Effector CD4-positive, alpha-beta T cell (primary cell): ENCODE measurements at places on chromosomes 12 and 14.

DNA sequence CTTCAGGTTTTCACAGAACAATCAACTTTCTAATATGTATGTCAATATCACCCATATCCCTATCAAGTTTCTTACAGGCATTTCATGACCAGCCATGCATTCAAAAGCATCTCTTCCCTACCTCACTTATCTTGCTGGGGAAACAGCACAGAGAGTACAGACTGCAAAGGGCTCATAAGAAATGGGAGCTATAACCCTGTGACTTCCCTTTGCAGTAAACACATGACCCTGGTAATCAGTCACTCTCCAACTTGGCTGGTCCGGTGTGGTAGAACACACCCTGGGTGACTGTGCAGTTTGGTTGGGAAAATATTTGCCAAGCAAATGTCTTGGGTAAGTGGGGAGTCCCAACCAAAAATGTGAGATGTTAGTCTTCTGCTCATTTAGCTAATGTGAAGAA, 49.4 kb upstream of the TMCC3 start:
- DNase-seq: no peak

- DNase-seq: no peak
Observed at GRCh38 chr12:71840231-71840847, 780 bp downstream of the TBC1D15 start.

DNA sequence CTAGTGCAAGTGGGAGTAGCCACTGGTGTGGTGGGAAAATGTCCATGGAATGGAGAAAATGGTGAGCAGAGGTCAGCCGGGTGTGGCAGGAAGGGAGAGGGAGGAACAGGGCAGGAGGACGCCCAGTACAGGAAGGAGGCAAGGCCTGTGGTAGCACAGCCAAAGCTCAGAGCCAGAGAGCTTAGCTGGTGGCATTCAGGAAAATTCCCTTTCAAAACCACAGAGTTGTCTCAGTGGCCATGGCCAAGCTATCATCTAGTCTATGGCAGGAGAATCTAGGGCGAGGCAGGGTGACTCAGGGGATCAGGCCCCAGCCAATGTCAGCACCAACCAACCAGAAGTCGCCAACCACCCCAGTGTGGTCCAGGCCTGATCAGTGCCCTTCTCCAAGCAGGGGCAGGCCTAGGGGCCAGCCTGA, 67.7 kb upstream of the DDX11 start:
- DNase-seq: no peak

DNA sequence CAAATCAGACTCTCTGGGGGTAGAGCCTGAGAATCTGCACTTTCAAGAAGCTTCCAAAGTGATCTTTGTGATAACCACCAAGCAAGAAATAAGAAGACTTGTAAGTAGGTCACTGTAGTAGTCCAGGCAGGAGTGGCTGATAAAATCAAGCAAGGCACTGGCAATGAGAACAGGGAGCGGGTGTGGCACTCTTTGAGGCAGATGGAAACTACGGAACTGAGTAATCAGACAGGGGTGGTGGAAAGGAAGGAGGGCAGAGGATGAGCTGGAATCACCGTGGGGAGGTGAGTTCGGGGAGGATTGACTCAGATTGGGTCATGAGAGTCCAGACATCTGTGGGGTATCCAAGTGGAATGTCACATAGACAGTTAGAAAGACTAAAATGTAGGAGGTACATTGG, 44.4 kb upstream of the PLXNC1 start:
- DNase-seq: no peak
